ENCODE measurements at places on chromosomes 16 and 17.

- DNase-seq = no peak
These were observed 5.6 kb downstream of the CDH11 start for GRCh38 chr16:65116216-65116615.

DNA sequence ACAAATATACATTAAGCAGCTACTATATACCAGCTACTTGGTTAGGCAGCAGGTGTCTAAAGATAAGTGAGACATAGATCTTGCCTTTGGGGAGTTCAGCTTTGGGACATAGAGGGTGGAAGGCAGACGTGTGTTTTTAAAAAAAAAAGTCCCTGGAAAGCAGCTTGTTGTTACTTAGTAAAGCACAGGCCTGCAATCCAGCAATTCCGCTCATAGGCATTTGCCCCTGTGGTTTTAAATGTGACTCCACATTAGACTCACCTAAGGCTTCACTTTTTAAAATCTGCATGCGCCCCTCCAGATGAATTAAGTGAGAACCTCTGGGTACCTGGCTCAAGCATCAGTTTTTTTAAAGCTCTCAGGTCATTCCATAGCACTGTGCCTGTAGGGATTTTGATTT, 7.2 kb upstream of the MLYCD start:
- DNase-seq = no peak

DNA sequence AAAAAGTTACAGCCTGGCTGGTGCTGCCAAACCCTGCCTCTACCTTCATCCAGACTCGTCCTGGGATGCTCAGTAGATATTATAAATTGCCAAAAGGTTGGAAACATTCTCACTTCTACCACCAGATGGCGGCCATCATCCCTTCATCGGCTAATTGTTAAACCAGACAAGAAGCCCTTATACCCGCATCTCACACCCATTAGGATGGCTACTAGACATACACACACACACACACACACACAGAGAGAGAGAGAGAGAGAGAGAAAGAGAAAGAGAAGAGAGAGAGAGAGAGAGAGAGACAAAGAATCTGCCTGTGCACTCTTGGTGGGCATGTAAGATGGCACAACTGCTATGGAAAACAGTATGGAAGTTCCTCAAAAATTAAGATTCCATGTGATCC, 15.0 kb upstream of the SCIMP start:
- DNase-seq = peak; percentile 86

DNA sequence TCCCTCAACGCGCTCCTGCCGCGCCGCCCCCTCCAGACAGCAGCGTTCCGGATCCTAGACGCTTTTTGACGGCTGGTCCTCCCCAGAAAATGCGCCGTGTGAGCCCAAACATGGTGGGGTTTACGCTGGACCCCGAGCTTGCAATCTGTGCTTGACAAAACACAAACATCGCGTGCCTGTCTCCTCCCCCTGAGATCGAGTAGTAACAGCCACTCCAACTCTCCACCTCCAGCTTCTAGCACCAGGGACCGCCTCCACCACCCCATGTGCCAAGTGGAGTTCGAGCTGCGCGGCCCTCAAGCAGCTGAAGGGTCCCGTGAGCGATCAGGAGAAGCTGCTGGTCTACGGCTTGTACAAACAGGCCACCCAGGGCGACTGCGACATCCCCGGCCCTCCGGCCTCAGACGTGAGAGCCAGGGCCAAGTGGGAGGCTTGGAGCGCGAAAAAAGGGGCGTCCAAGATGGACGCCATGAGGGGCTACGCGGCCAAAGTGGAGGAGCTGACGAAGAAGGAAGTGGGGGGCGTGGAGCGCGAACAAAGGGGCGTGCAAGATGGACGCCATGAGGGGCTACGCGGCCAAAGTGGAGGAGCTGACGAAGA, 656 bp upstream of the GEMIN4 start:
- DNase-seq = peak; percentile 22

DNA sequence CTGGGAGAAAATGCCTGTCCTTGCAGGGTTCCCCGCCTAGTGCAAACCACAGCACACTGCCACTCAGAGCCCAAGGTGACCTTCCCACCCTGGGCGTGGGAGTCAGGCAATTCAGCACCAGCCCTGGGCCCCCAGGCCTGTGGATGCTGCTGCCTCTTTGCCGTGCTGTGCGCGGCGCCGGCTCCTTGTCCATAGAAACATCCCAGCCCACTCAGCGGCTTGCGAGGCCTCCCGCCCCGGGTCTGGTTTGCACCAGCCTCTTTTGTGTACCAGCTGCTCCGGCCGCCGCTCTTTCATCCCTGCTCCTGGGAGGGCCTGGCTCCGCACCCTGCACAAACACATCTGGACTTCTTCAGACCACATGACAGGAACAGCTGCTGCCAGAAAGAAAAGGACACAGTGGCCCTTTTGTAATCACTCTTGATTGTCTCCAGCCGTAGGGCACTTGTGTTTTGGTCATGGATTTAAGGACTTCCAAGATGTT, 75.4 kb upstream of the SDK2 start:
- peak; percentile 3 for DNase-seq

GRCh38 chr17:37551788-37552187, 57.4 kb downstream of the SYNRG start:
- no peak for DNase-seq

GRCh38 chr16:50566014-50566962, 18.1 kb downstream of the NKD1 start:
- no peak for DNase-seq

DNA sequence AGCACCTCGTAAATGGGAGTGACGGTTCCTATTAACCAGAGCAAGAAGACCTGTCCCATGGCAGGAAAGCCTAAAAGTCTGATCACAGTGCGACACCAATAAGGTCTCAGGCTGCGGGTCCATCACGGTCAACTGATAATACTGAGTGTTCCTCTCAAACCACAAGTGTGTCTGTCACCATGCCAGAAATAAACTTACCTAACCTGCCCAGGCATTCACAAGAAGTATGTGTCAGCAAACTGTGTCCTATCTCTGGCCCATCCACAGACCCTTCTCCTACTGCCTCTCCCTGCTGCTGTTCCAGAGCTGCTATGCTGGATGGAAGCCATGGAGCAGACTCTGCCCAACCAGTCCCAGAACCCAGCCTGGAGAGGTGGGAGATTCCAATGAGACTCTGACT, 73.5 kb downstream of the ZNF423 start:
- DNase-seq = no peak

DNA sequence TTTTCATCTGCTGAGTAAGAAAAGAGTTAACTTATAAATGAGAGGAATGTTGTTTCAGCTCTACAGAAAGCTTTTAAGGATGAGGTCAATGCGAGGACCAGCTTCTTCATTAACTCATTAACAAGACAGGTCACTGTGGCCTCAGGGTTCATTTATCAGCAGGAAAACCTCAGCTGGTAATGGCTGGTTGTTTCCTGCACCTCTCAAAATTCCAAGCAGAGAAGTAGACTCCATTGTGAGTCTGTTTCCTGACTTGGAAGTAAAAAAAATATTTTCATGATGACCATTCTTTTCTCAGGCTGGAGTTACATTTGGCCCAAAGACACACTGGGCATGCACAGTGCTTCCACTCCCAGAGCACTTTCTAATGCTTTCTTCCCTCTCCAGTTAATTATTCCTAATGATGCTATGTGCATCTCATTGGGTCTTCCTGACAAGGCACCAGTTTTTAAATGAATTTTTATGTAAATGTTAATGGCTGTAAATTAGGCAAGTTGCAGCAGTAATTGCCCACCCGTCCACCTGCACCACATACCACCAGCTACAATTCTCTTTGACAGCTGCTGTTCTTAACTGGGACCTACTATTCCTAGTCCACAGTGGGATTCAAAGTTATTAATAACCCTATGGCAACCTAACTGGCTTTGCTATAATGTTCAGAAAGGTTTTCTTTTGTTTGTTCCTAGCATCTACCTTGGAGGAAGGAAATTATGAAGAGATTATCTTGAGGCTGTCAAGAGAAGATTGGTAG, 89.5 kb upstream of the BCAR1 start:
- DNase-seq = peak; percentile 71

DNA sequence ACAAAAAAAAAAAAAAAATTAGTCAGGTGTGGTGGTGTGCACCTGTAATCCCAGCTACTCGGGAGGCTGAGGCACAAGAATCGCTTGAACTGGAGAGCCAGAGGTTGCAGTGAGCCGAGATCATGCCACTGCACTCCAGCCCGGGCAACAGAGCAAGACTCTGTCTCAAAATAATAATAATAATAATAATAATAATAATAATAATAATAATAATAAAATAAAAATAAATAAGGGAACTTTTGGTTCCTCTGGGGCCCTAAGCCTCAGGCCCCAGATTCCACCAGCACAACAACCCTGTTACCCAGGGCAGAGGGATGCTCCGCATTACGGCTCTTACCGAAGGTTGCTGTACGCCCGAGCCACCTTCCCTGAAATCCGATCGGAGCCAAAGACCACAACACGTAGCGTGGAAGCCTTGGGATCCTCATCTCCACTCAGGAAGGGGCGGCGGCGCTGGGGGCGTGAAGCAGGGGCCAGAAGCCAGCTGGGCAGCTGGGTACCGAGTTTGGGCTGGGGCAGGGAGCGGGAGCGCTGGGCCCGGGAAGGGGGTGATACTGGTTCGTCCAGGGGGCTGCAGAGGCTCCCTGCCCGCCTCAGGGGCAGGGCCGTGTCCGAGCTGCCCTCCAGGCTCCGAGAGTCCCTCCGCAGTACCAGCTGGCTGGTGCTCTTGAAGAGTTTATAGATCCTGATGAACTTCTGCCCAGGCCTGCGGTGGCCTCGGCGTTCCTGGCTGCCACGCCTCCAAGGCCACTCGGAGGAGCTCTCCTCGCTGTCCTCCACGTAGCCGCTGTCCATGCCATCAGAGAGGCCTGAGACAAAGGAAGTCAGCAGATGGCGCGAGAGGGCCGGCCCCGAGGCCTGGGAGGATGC, 20.6 kb upstream of the PIK3R6 start:
- DNase-seq = peak; percentile 14

- no peak for DNase-seq
These were observed 42.7 kb downstream of the NT5M start for GRCh38 chr17:17345686-17346427.

DNA sequence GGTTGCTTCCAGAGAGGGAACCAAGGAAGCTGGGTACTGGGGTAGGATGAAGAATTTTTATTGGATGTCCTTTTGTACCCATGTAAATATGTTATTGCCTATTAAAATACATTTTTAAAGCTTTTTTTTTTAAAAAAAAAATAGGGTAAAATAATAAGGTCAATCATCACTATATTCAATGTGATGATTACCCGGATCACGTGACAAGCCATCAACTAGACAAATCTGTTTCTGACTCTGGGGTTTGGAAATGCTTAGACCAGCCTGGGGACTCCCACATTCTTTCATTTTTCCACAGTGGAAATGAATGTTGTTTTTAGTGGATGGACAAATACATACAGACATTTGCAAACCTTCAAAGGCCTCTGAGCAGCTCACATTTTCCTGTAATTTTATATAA, 79.9 kb upstream of the KIFC3 start:
- DNase-seq = no peak

GRCh38 chr17:896953-897661, 82.5 kb downstream of the NXN start:
- DNase-seq = peak; percentile 61

All from mesenchymal stem cell (in vitro differentiated cells and primary cell).